ENCODE measurements at places on chromosomes 12 and 14. TPM values are rescaled to one million over a fixed set of nuclear protein-coding genes. Genes with fewer than 3 reads are reported as not detected.

- DNase-seq, result peak; percentile 71
- H3K4me3 ChIP-seq, result no peak overlapping the region
- no peaks in the 10 kb centered on the region for H3K27me3 ChIP-seq
- no peaks in the 10 kb centered on the region for H3K4me1 ChIP-seq
- H3K27ac ChIP-seq, result no peak overlapping the region
Observed at GRCh38 chr14:69242311-69243224, 17.4 kb upstream of the GALNT16 start.

DNA sequence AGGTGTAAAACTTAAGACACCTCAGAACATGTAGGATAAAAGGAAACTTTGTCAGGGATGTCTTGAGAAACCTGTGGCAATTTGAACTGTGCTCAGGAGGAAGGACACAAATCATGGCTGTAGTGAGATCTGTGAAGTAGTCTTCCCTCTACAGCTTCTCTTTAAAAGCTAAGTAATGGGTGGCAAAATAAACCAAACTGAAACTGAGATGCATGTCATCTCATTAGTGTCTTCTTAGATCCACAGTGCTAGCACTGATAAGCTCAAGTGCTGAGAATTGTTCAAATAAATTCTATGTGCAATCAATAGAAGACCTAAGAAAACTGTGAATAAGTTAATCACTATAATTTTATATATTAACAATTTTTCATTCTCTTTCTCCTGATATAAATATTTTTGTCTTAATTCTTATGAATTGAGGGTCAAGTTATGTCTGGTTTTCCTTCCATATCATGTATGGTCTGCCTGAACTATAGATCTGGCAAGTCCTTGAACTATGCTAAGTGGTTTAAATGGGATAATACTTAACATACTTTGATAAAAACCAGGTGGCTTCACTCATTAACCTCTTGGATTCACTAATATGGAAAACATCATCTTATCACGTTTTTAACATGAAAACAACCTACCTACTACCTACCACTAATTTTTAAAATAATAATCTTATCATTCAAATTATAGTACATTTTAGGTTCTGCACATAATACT lies 27.2 kb downstream of the SYT1 start:
- no peaks in the 10 kb centered on the region for H3K27me3 ChIP-seq
- no peak overlapping the region for H3K27ac ChIP-seq
- peaks cover 23% of the 10 kb centered on the region for H3K4me1 ChIP-seq

GRCh38 chr12:93896427-93896826 lies 219.3 kb downstream of the CRADD start:
- no peaks in the 10 kb centered on the region for H3K4me1 ChIP-seq
- H3K4me3 ChIP-seq, result no peak overlapping the region
- H3K27me3 ChIP-seq, result no peaks in the 10 kb centered on the region
- H3K27ac ChIP-seq, result no peak overlapping the region
- no peak for DNase-seq
- no peaks in the 10 kb centered on the region for H3K36me3 ChIP-seq

DNA sequence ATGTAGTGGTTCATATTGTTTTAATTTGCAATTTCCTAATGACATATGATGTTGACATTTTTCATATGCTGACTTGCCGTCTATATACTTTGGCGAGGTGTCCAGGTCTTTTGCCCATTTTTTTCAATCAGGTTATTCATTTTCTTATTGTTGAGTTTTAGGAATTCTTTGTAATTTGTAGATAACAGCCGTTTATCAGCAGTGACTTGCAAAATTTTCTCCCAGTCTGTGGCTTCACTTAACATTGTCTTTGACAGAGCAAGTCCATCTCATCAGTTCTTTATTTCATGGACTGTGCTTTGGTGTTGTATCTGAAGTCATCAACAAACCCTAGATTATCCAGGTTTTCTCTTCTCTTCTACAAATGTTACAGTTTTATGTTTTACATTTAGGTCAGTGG lies 12.6 kb upstream of the KLHDC2 start:
- H3K27ac ChIP-seq, result no peak overlapping the region
- no peak overlapping the region for H3K4me3 ChIP-seq
- no peaks in the 10 kb centered on the region for H3K4me1 ChIP-seq
- no peaks in the 10 kb centered on the region for H3K27me3 ChIP-seq
- H3K36me3 ChIP-seq, result no peaks in the 10 kb centered on the region

GRCh38 chr14:22530127-22530526 lies 58.9 kb downstream of the DAD1 start:
- H3K4me1 ChIP-seq, result peaks cover 6% of the 10 kb centered on the region
- no peak for DNase-seq
- H3K36me3 ChIP-seq, result no peaks in the 10 kb centered on the region
- H3K4me3 ChIP-seq, result no peak overlapping the region
- H3K27ac ChIP-seq, result no peak overlapping the region
- peaks cover 1% of the 10 kb centered on the region for H3K27me3 ChIP-seq

DNA sequence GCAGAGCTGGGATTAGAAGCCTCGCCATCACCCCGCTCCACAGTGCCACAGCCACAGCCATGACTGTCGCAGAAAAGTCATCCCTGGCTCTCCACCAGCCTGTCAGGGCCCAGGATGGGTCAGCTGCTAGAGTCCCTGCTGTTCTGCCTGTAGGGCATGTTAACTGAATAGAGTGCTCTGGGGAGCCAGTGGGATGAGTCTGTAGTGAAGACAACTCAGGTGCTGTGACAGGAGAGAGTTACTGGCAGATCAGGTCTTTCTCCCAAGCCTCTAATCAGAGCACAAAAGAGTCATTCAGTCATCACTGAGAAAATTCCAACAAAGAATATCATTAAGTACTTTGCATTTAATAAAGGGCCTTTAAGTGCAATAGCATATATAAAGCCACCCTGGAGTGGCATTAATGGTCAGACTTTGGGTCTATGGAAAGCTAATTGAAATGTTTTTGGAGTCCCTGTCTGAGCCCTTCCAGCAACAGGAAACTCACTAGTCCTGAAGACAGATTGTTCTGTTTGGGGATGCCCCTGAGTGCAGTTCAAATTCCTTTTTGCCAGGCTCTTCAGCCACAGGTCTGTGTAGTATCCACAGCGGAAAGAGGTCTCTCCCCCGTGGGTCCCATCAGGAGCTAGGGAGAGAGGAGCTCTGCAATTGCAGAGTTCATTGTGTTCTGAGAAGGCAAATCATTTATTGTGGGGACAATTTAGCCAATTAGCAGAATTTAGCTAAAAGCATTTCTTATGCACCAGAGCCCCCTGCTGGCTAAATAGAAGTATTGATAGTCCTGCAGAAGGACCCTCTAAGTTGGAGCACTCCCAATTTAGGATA lies 45.2 kb upstream of the C14orf132 start:
- H3K4me3 ChIP-seq, result no peak overlapping the region
- no peak overlapping the region for H3K27ac ChIP-seq
- H3K4me1 ChIP-seq, result no peaks in the 10 kb centered on the region
- H3K27me3 ChIP-seq, result no peaks in the 10 kb centered on the region
- DNase-seq, result peak; percentile 40

Gene SMOC1
- total RNA-seq, result 0.78 TPM

Gene RNASE7
- total RNA-seq, result not detected

Gene SPX
- not detected for total RNA-seq

Gene LALBA
- total RNA-seq, result not detected

Gene MAP3K12
- 29.3 TPM for total RNA-seq
